ENCODE measurements at places on chromosomes 5 and 9.

DNA sequence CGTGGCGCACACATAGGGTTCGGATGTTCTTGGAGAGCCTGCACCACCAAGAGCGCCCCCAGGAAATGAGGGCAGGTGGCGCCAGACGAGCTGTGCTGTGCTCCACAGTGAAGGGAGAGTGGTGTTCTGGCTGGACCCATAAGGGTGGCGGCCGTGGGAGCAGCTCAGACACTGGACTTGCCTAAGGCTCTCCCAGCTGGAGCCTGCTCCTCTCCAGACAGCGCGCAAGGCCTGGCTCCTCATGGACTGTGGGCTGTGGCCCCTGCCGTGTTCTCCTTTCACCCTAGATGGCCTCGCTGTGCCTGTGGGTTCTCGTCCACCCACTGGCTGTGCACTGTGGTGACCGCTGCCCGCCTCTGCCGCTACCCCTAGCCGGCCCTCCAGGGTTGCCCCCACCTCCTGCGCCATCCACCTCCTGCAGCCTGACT, 92.9 kb downstream of the EHMT1 start:
- DNase-seq = no peak

- no peak for DNase-seq
These were observed 22.6 kb upstream of the LMX1B start for GRCh38 chr9:126591083-126591482.

- DNase-seq = no peak
These were observed 291.0 kb upstream of the PRR16 start for GRCh38 chr5:120173125-120173524.

- DNase-seq = no peak
These were observed 85.2 kb downstream of the SLC44A1 start for GRCh38 chr9:105329719-105330062.

DNA sequence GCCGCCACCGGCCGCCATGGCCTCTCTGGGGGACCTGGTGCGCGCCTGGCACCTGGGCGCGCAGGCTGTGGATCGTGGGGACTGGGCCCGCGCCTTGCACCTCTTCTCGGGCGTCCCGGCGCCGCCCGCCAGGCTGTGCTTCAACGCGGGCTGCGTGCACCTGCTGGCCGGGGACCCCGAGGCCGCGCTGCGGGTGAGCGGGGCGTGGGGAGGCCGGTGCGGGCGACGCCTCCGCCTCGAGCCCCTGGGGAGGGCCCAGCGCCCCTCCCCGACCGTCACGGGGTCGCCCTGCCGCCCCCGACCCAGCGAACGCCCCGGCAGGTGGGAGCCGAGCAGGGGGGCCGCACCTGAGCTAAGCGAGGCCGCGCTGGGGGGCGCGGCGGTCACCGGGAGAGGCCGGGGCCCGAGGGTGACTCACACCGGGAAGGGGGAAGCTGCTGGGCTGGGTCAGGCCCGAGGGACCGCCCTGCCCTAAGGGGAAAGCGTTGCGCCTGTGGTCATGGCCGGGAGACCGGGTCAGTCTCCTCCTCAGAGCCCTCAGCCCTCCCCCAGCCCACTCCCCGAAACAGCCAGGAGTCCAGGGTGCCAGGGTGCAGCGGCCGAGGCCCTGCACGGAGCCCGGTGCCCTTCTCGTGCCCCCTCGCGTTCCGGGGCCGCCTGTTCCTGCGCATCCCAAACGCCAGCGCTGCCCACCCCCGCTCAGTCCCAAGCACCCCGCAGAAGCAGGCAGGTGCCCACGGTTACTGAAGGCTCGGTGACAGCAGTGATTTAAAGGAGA, 510 bp downstream of the NOXA1 start:
- no peak for DNase-seq

DNA sequence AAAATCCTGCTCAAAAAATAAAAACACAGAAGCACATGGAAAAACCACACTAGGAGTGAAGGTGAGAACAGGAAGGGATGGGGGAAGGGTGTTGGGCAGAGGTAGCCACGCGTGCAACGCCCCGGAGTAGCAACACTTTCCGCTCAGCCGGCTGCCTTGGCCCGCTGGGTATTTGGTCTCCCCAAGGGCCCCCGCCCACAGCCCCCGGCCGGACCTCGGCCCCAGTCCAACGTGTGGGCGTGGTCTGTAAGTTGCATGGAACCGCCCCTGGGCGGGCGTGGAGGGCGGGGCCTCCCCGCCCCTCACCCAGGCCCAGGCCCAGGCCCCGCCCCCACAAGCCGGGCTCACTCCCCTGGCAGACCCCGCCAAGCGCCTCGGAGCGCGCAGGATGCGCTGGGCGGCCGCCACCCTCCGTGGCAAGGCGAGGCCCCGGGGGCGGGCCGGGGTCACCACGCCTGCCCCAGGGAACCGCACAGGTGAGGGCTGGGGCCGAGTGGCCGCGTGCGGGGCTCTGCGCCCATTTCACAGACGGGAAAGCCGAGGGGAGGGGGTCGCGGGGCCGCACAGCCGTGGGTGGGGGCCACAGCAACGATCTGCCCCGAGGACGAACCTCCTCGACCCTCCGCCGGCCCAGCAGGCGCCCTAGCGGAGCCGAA, at the start of gene SUSD3:
TSS of gene SUSD3 (plus strand) at position 347 of the 656 bp plus-strand sequence. CDS start at position 389, 42 bp downstream.
- peak; percentile 62 for DNase-seq

GRCh38 chr5:56429110-56429561, 196.0 kb upstream of the ANKRD55 start:
- no peak for DNase-seq

GRCh38 chr5:41770799-41771198, 99.4 kb downstream of the OXCT1 start:
- DNase-seq = no peak

Measured in CD4-positive, alpha-beta T cell treated with Interleukin-2 at 100 ng/mL for 4 hours (primary cell).